ENCODE measurements at places on chromosomes 1 and 21. TPM values are rescaled to one million over a fixed set of nuclear protein-coding genes. Genes with fewer than 3 reads are reported as not detected.

GRCh38 chr1:201346337-201346939 lies 31.0 kb downstream of the TNNT2 start:
- H3K36me3 ChIP-seq, result no peaks in the 10 kb centered on the region
- H3K4me3 ChIP-seq, result no peak overlapping the region
- no peak for DNase-seq
- H3K27ac ChIP-seq, result no peak overlapping the region

DNA sequence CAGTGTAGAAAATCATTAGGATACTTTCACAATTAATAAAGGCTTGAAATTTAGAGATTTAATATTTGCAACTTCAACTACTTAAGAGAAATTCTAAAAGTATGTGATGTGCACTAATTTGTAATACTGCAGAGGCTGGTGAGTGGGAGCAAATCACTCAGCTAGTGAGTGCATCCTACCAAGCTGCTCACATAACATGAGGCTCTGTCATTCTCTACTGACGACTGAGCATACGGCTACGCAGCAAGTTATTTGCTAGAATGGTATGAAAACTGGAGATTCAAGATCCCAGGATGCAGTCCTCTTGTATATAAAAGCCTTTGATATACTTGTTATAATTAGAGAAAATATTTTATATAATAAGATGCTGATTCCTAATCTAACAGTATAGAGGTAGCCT lies 90.1 kb downstream of the ATP1B1 start:
- no peak overlapping the region for H3K4me3 ChIP-seq
- H3K27me3 ChIP-seq, result no peaks in the 10 kb centered on the region
- H3K27ac ChIP-seq, result no peak overlapping the region
- no peaks in the 10 kb centered on the region for H3K36me3 ChIP-seq
- H3K4me1 ChIP-seq, result peaks cover 7% of the 10 kb centered on the region

- no peak overlapping the region for H3K4me3 ChIP-seq
- H3K27me3 ChIP-seq, result peaks cover 3% of the 10 kb centered on the region
- H3K4me1 ChIP-seq, result no peaks in the 10 kb centered on the region
Measured at GRCh38 chr21:25838809-25839208, 104.0 kb downstream of the GABPA start.

The KLHDC9 gene
- 5.9 TPM for total RNA-seq

DNA sequence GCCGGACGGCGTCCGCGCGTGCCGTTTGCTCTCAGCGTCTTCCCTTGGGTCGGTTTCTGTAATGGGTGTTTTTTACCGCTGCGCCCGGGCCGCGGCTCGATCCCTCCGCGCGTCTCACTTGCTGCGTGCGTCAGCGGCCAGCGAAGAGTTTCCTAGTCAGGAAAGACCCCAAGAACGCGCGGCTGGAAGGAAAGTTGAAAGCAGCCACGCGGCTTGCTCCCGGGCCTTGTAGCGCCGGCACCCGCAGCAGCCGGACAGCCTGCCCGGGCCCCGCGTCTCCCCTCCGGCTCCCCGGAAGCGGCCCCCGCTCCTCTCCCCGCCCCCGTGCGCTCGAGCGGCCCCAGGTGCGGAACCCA lies 159.8 kb downstream of the RUNX1 start:
- peaks cover 16% of the 10 kb centered on the region for H3K4me1 ChIP-seq
- no peak for DNase-seq
- peak overlapping the region; percentile 87 for H3K4me3 ChIP-seq
- no peaks in the 10 kb centered on the region for H3K36me3 ChIP-seq
- peak overlapping the region; percentile 94 for H3K27ac ChIP-seq
- H3K27me3 ChIP-seq, result peaks cover 8% of the 10 kb centered on the region

DNA sequence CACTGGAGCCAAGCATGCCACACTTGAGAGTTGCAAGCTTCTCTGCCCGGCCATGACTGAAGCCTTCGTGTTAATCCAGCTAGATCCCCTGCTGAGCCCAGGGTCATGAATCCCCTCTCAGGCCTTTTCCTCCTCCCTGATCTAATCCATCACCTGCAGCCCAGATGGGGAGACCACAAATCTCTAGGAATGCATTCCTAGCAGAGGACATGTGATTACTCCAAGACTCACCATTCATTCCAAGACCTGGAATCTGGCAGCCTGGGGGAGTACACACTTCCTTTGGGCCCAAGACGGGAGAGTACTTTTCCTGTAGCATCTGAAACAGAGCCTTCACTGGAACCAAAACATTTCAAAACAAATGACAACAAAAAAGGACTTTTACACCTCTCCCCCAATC lies 269.3 kb upstream of the NFIA start:
- H3K4me1 ChIP-seq, result no peaks in the 10 kb centered on the region
- H3K27me3 ChIP-seq, result no peaks in the 10 kb centered on the region
- no peak overlapping the region for H3K4me3 ChIP-seq

The LGR6 gene
- total RNA-seq, result not detected

DNA sequence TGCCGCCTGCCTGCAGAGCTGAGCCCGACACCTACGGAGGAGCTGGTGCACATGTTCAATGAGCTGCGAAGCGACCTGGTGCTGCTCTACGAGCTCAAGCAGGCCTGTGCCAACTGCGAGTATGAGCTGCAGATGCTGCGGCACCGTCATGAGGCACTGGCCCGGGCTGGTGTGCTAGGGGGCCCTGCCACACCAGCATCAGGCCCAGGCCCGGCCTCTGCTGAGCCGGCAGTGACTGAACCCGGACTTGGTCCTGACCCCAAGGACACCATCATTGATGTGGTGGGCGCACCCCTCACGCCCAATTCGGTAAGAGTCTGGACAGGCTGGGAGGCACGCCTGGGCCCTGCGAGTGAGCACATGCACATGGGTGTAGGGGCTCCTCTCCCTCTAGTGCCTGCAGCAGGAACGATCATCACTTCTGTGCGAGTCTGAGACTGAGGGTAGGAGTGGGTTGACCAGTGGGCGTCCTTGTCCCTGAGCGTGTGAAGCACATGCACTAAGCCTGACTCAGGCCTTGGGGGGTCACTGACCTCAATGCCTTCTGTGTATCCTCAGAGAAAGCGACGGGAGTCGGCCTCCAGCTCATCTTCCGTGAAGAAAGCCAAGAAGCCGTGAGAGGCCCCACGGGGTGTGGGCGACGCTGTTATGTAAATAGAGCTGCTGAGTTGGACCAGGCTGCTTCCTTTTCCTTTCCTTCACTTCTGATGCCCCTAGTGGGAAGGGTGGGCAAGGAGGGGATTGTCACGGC lies 6.9 kb downstream of the DMAP1 start:
- no peak overlapping the region for H3K4me3 ChIP-seq
- H3K27me3 ChIP-seq, result no peaks in the 10 kb centered on the region
- H3K27ac ChIP-seq, result no peak overlapping the region
- H3K36me3 ChIP-seq, result peaks cover 63% of the 10 kb centered on the region
- no peak for DNase-seq

The REN gene
- total RNA-seq, result not detected

GRCh38 chr1:207454046-207454964 lies at the start of gene CR2:
Gene CR2, plus strand, starts transcription at chr1:207454328. Its CDS starts 91 bp downstream, at chr1:207454419.
- H3K36me3 ChIP-seq, result no peaks in the 10 kb centered on the region
- peak within 1 kb of the TSS; percentile 61 for H3K4me3 ChIP-seq
- no peak within 1 kb of the TSS for H3K27ac ChIP-seq

DNA sequence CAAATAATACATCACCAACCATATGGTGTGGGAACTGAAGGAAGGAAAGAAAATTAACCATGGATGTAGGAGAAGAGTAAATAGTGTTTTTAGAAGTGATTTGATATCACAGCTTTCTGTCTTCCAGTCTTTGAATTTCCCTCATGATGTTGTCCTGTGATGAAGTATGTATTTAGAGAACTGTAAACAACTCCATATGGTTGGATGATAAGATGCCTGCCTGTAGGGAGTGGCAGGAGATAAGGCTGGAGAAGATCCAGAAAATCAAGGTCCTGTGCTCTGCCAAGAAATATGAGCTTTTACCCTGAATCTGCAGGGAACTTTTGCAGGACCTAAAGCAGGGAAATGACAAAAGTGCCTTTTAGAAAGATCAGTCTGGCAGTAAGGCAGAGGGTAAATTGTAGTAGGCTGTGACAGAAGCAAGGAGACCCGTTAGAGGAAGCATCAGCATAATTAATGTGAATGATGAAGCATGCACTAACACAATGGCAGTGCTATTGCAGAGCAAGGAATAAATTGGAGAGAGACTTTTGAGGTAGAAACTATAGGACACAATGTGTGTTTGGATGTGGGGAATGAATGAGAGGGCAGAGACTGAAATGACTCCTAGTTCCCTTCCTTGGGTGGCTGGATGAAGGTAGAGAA lies 21.9 kb downstream of the CEPT1 start:
- H3K27ac ChIP-seq, result no peak overlapping the region
- H3K4me1 ChIP-seq, result no peaks in the 10 kb centered on the region
- peaks cover 2% of the 10 kb centered on the region for H3K36me3 ChIP-seq
- no peak for DNase-seq

DNA sequence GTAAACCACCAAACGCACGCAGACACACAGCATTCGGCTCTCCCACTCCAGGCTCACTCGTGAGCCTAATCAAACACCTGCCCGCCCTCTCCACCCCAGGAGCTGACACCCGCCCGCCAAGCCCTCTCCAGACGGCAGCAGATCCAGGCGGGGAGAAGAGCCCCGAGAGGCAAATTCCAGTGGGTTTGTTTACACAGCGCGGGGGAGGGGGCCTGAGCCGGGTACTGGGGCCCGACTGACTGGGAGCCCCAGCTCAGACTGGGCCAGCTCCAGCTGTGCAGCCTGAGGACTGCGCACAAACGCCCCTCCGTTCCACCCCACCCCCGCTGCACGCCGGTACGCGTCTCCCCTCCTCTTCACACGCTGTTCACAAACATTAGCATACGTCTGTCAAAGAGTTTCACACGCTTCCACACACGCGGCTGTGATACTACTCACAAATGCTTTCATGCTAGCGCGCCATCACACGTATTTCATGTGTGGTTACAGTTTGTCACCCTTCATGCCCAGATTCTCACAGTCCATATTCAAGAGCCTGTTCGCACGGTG lies 1.0 kb upstream of the EFNA1 start:
- H3K4me1 ChIP-seq, result peaks cover 24% of the 10 kb centered on the region
- H3K27me3 ChIP-seq, result no peaks in the 10 kb centered on the region
- H3K4me3 ChIP-seq, result peak overlapping the region; percentile 74
- peak; percentile 56 for DNase-seq
- no peaks in the 10 kb centered on the region for H3K36me3 ChIP-seq
- H3K27ac ChIP-seq, result peak overlapping the region; percentile 72

- peaks cover 6% of the 10 kb centered on the region for H3K27me3 ChIP-seq
- H3K4me3 ChIP-seq, result no peak overlapping the region
- H3K27ac ChIP-seq, result no peak overlapping the region
Measured at GRCh38 chr1:200518524-200518923, 102.0 kb downstream of the KIF14 start.

The ANGPTL1 gene
- total RNA-seq, result 46.9 TPM

The SLC25A34 gene
- 34.7 TPM for total RNA-seq

DNA sequence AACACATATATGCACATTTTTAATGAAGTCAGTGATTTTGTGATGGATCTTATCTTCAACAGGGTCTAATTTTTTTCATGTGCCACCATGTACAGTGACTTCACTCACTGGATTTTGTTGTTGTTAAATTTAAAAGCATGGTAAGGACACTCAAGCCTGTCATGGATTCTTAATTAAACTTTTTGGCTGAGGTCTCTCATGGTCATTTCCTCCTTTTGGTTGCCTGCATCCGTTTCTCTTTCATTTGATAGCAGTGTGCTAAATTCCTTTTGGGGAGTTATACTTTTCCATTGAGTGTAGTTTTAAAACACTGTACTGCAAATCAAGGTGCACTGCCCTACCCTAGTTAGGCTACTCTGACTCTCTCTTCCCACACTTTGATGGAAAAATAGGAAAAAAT lies 13.2 kb upstream of the CRB1 start:
- no peak overlapping the region for H3K27ac ChIP-seq
- no peak for DNase-seq
- no peaks in the 10 kb centered on the region for H3K36me3 ChIP-seq
- no peaks in the 10 kb centered on the region for H3K4me1 ChIP-seq

GRCh38 chr1:1110561-1110971 lies 5.3 kb downstream of the C1orf159 start:
- no peak for DNase-seq
- H3K27ac ChIP-seq, result no peak overlapping the region
- H3K36me3 ChIP-seq, result no peaks in the 10 kb centered on the region
- no peak overlapping the region for H3K4me3 ChIP-seq
- H3K4me1 ChIP-seq, result peaks cover 4% of the 10 kb centered on the region

- DNase-seq, result no peak
- H3K36me3 ChIP-seq, result no peaks in the 10 kb centered on the region
- no peak overlapping the region for H3K4me3 ChIP-seq
- no peaks in the 10 kb centered on the region for H3K4me1 ChIP-seq
- H3K27me3 ChIP-seq, result no peaks in the 10 kb centered on the region
- no peak overlapping the region for H3K27ac ChIP-seq
Measured at GRCh38 chr1:112188611-112189010, 199.1 kb upstream of the KCND3 start.

The LRRN2 gene
- total RNA-seq, result 2.2 TPM

The NPR1 gene
- total RNA-seq, result 7.4 TPM

- H3K27ac ChIP-seq, result no peak overlapping the region
- no peak overlapping the region for H3K4me3 ChIP-seq
- peaks cover 5% of the 10 kb centered on the region for H3K36me3 ChIP-seq
- no peaks in the 10 kb centered on the region for H3K4me1 ChIP-seq
- DNase-seq, result no peak
Measured at GRCh38 chr1:180415985-180416633, 86.3 kb downstream of the ACBD6 start.

GRCh38 chr1:31216016-31216415 lies 23.7 kb downstream of the NKAIN1 start:
- peak; percentile 44 for DNase-seq
- H3K27me3 ChIP-seq, result no peaks in the 10 kb centered on the region
- H3K27ac ChIP-seq, result no peak overlapping the region
- no peak overlapping the region for H3K4me3 ChIP-seq
- peaks cover 10% of the 10 kb centered on the region for H3K4me1 ChIP-seq
- H3K36me3 ChIP-seq, result no peaks in the 10 kb centered on the region

DNA sequence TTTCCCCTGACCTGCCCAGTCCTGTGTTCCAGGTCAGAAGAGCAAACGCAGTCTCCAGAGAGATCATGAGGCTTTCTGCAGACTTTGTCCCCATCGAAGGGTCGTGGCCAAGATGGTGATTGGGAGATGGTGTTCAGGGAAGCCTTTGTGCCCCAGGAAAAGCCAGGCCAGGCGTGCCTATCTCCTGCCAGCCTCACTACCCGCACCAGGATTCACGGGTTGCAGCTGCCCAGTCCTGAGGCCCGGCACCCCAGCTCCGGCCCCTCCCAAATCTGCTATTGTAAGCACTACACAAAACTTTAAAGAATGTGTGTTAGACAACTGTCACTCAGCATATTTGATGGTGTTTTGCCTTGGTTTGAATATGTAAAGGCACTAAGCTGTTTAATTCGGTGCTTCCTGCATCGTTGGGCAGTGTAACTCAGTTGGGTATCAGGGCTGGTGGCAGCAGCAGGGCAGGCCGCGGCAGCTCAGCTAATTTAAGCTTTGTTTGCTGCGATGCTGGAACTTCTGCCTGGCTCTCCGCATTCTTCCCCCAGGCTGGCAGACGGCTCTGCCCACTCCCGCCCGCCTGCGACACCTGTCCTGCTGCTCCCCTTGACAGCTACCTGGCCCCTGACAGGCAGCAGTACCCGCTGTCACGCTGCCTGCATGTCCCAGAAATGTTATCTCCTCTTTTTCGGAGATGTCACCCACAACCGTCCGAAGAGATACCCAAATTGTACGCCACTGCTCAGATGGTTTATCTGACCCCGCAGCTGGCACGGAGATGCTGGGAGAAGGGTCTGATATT lies 209.0 kb upstream of the VAMP3 start:
- H3K27ac ChIP-seq, result no peak overlapping the region
- no peaks in the 10 kb centered on the region for H3K36me3 ChIP-seq
- no peak overlapping the region for H3K4me3 ChIP-seq
- no peaks in the 10 kb centered on the region for H3K4me1 ChIP-seq
- DNase-seq, result peak; percentile 28
